ENCODE measurements at places on chromosomes 5 and 9. TPM values are rescaled to one million over a fixed set of nuclear protein-coding genes. Genes with fewer than 3 reads are reported as not detected.

The SPARC gene
- 756 TPM for total RNA-seq

The IRX2 gene
- 1.7 TPM for total RNA-seq

The PCDHGB1 gene
- 1.4 TPM for total RNA-seq

The FYB1 gene
- not detected for total RNA-seq

The SERINC5 gene
- 16.2 TPM for total RNA-seq

The LURAP1L gene
- 1.1 TPM for total RNA-seq

The GAPT gene
- total RNA-seq = not detected

The NEURL1B gene
- 26.0 TPM for total RNA-seq

The ARID3C gene
- 0.51 TPM for total RNA-seq

The GGTA1 gene
- 8.7 TPM for total RNA-seq

The VLDLR gene
- total RNA-seq = 11.1 TPM

The HTR4 gene
- total RNA-seq = not detected

The PCDHGB3 gene
- 3.6 TPM for total RNA-seq

The TSLP gene
- under 0.01 TPM for total RNA-seq

The ACOT12 gene
- total RNA-seq = not detected

The CDKN2A gene
- total RNA-seq = 1.0 TPM

The IL13 gene
- total RNA-seq = not detected

The AJM1 gene
- total RNA-seq = 1.0 TPM

The ASS1 gene
- 9.5 TPM for total RNA-seq

The FAM78A gene
- 12.4 TPM for total RNA-seq

The PDCD1LG2 gene
- 4.4 TPM for total RNA-seq

The ZNF608 gene
- 15.6 TPM for total RNA-seq

The IFNA6 gene
- total RNA-seq = not detected

The ITGA1 gene
- total RNA-seq = 75.4 TPM

The SMIM15 gene
- total RNA-seq = 58.7 TPM

The SPINK13 gene
- total RNA-seq = not detected

The GABRA1 gene
- total RNA-seq = not detected

The NSG2 gene
- total RNA-seq = 0.05 TPM

The GRAMD2B gene
- total RNA-seq = 7.3 TPM

The KCNIP1 gene
- total RNA-seq = 20.8 TPM

The ORM2 gene
- total RNA-seq = not detected

The NPR2 gene
- total RNA-seq = 10.8 TPM

The IL4 gene
- total RNA-seq = not detected

The EIF4EBP3 gene
- 0.37 TPM for total RNA-seq

The CBY3 gene
- not detected for total RNA-seq

The EPB41L4A gene
- total RNA-seq = 33.5 TPM

The SPATA31A6 gene
- not detected for total RNA-seq

The PCDHA1 gene
- total RNA-seq = 0.17 TPM

The NR2F1-AS1 gene
- 18.4 TPM for total RNA-seq

The CEL gene
- total RNA-seq = 0.17 TPM

The SLC6A18 gene
- total RNA-seq = not detected

The DCP2 gene
- 67.2 TPM for total RNA-seq

The B4GALT7 gene
- 35.6 TPM for total RNA-seq

The NTRK2 gene
- total RNA-seq = 0.05 TPM

The NR6A1 gene
- total RNA-seq = 2.9 TPM

The C5orf58 gene
- total RNA-seq = not detected

The RHOBTB3 gene
- 30.3 TPM for total RNA-seq

All from dermis blood vessel endothelial cell (primary cell).